ENCODE measurements at places on chromosomes 6 and 20.
A peak's percentile ranks its signal among the peaks of the same experiment; 100 is the strongest.

DNA sequence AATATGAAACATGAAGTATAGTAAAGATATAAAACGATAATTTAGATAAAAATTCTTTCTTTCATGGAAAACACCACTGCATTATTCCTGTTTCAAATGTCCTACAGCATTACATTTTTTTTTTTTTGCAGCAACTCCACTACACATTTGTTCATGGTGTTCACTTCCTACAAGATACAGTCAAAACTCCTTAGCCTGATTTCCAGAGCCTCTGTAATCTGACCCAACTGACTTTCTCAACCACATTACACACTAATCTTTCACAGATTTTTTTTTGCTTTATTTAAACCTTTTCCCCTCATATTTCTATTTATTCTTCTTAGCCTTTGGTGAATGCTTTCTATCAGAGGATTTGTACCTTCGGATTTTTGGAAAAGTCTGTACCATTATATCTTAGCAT is 176.5 kb upstream of the PDE7B start:
- no peaks in the 10 kb centered on the region for H3K36me3 ChIP-seq
- H3K27me3 ChIP-seq: no peaks in the 10 kb centered on the region
- H3K4me3 ChIP-seq: no peak overlapping the region
- no peak for DNase-seq
- H3K27ac ChIP-seq: no peak overlapping the region

- peaks cover 4% of the 10 kb centered on the region for H3K36me3 ChIP-seq
- no peak within 1 kb of the TSS for H3K27ac ChIP-seq
- no peaks in the 10 kb centered on the region for H3K27me3 ChIP-seq
- peaks cover 19% of the 10 kb centered on the region for H3K4me1 ChIP-seq
- no peak for DNase-seq
Measured at GRCh38 chr6:42960243-42961019, at the start of gene GNMT. Gene GNMT, plus strand, starts transcription at chr6:42960754. Its CDS starts 14 bp downstream, at chr6:42960768.

- no peak overlapping the region for H3K4me3 ChIP-seq
- H3K27ac ChIP-seq: no peak overlapping the region
- H3K27me3 ChIP-seq: no peaks in the 10 kb centered on the region
Measured at GRCh38 chr6:37339741-37340638, 13.8 kb upstream of the RNF8 start.

DNA sequence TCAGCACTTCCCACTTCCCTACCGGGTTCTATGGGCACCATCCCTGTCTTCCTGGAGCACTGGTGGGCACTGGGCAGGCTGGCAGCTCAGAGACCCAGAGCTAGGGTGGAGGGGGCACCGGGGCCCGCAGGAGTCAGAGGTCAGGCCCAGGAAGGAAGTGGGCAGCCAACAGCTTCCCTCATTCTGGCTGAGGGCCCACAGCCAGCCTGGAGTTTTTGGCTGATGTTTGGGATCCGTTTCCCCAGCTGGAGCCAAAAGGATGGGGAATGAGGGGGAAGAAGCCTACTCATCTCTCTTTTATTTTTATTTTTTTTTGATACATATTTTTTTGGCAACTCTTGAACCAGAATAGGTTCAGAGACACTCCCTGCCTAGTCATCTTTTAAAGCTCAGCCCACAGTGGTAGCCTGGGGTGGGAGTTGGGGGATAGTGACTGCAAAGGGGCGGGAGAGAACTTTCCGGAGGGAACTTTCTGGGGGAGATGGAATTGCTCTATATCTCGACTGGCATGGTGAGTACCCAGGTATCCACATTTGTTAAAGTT is 54.2 kb upstream of the MLN start:
- DNase-seq: no peak
- no peak overlapping the region for H3K4me3 ChIP-seq
- no peaks in the 10 kb centered on the region for H3K4me1 ChIP-seq
- H3K27ac ChIP-seq: no peak overlapping the region

DNA sequence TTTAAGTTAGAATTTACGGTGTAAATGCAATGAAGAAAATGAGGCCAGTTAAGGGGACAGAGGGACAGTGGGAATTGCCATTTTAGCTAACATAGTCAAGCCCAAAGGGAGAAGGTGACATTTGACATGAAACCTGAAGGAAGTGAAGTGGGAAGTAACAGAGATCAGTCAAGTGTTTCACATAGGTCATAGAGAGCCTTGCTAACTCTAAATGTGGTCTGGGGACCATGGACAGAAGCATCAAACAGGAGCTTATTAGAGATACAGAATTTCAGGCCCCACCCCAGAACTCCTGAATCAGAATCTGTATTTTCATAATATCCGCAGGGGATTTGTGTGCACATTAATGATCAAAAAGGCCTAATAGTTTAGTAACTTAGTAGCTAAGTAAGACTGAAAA is 393.7 kb downstream of the FRK start:
- H3K4me3 ChIP-seq: no peak overlapping the region
- H3K27ac ChIP-seq: no peak overlapping the region
- no peaks in the 10 kb centered on the region for H3K4me1 ChIP-seq
- DNase-seq: no peak

- no peak overlapping the region for H3K4me3 ChIP-seq
- peaks cover 19% of the 10 kb centered on the region for H3K4me1 ChIP-seq
- DNase-seq: no peak
- H3K36me3 ChIP-seq: no peaks in the 10 kb centered on the region
Measured at GRCh38 chr6:106692112-106692818, 62.9 kb downstream of the QRSL1 start.

- no peaks in the 10 kb centered on the region for H3K36me3 ChIP-seq
- H3K27ac ChIP-seq: no peak overlapping the region
- no peaks in the 10 kb centered on the region for H3K4me1 ChIP-seq
- H3K27me3 ChIP-seq: peaks cover 5% of the 10 kb centered on the region
- no peak overlapping the region for H3K4me3 ChIP-seq
- DNase-seq: no peak
Measured at GRCh38 chr20:60768216-60768615, 483.8 kb upstream of the CDH4 start.

DNA sequence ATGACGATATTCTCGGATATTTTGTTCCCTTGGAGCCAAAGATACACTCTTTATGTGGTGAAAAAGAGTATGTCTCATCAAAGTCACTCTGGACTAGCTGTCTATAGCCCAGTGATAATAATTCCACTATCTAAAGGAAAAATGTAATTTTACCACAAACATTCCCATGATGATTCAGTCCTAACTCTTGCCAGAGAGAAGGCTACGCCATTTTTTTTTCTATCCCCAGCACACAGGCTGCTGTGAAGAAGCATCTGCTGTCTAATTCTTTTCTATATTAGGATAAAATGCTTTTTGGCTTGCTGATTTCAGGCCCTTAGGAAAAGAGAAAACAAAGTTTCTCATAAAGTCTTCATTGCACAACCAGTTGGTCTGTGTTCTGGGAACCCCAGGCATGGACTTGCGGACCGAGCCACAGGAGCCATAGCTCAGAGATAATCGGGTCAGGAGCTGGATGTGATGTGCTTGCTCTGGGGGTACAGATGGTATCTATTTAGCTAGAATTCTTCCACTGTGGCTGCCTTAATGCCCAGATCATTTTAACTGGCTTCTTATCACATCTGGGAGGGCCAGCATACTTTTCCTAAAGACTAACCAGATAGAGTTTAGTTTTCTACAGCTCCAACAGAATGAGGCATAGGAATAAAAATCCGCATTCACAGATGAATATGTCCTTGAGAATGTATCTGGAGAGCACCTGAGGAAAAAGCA is 683.7 kb upstream of the ID4 start:
- no peak for DNase-seq
- H3K36me3 ChIP-seq: no peaks in the 10 kb centered on the region
- peaks cover 42% of the 10 kb centered on the region for H3K4me1 ChIP-seq
- peak overlapping the region; percentile 8 for H3K4me3 ChIP-seq
- peak overlapping the region; percentile 87 for H3K27ac ChIP-seq

DNA sequence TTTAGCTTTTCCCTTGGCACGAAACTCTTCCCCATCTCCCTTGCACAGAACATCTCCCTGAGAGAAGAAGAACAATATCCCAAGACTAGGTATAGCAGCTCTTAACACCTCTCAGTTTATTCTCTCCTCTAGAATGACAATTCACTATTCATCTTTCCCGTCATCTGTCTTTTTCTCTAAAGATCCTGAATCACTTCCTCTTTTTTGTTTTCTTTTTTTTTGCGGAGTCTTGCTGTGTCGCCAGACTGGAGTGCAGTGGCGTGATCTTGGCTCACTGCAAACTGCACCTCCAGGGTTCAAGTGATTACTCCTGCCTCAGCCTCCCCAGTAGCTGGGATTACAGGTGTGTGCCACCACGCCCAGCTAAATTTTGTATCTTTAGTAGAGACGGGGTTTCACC is 574.4 kb upstream of the MAP3K7 start:
- no peak overlapping the region for H3K27ac ChIP-seq
- H3K27me3 ChIP-seq: no peaks in the 10 kb centered on the region

- H3K4me1 ChIP-seq: peaks cover 17% of the 10 kb centered on the region
- H3K27me3 ChIP-seq: no peaks in the 10 kb centered on the region
- peaks cover 7% of the 10 kb centered on the region for H3K36me3 ChIP-seq
- DNase-seq: no peak
- no peak overlapping the region for H3K27ac ChIP-seq
- no peak overlapping the region for H3K4me3 ChIP-seq
Measured at GRCh38 chr6:3361312-3362037, 95.4 kb downstream of the SLC22A23 start.
